ENCODE measurements at places on chromosomes 5 and 9.

- H3K36me3 ChIP-seq = peaks cover 22% of the 10 kb centered on the region
- H3K4me3 ChIP-seq = no peak overlapping the region
- no peaks in the 10 kb centered on the region for H3K27me3 ChIP-seq
- no peak for DNase-seq
Observed at GRCh38 chr5:131505237-131505908, 129.7 kb downstream of the RAPGEF6 start.

- no peak within 1 kb of the TSS for H3K27ac ChIP-seq
- DNase-seq = no peak
- peaks cover 8% of the 10 kb centered on the region for H3K4me1 ChIP-seq
- no peaks in the 10 kb centered on the region for H3K36me3 ChIP-seq
- H3K4me3 ChIP-seq = no peak within 1 kb of the TSS
- no peaks in the 10 kb centered on the region for H3K27me3 ChIP-seq
Observed at GRCh38 chr5:177409043-177409801, at the start of gene F12. Gene F12 (minus strand): TSS chr5:177409564. CDS start chr5:177409527, 37 bp downstream.

- no peaks in the 10 kb centered on the region for H3K4me1 ChIP-seq
- no peak overlapping the region for H3K4me3 ChIP-seq
- no peak overlapping the region for H3K27ac ChIP-seq
Observed at GRCh38 chr5:79020861-79021561, 35.9 kb upstream of the ARSB start.

DNA sequence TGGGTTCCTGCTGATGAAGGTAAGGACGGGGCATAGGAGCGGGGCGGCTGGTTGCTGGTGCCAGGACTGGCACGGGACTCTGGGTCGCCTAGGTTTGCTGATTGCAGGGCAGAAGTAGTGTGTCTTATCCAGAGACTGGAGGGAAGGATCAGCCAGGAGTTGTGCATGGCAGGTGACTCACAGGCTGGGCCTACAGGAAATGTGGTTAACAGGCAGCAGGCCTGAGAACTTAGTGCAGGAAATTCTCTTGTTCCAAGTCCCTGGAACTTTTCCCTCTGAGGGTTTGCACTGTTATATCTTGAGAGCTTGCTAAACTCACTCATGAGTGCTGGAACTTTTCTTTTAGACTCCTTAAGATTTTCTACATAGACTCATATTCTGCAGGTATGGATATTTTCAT, 95.1 kb downstream of the ANXA2R start:
- DNase-seq = no peak
- no peak overlapping the region for H3K4me3 ChIP-seq
- no peaks in the 10 kb centered on the region for H3K36me3 ChIP-seq
- no peaks in the 10 kb centered on the region for H3K4me1 ChIP-seq
- no peak overlapping the region for H3K27ac ChIP-seq

GRCh38 chr5:157290981-157291711, 25.2 kb downstream of the CYFIP2 start:
- H3K27ac ChIP-seq = no peak overlapping the region
- DNase-seq = no peak
- no peaks in the 10 kb centered on the region for H3K27me3 ChIP-seq
- H3K36me3 ChIP-seq = no peaks in the 10 kb centered on the region
- H3K4me3 ChIP-seq = no peak overlapping the region

- H3K4me3 ChIP-seq = no peak overlapping the region
- H3K27ac ChIP-seq = no peak overlapping the region
- H3K4me1 ChIP-seq = no peaks in the 10 kb centered on the region
- H3K27me3 ChIP-seq = no peaks in the 10 kb centered on the region
- no peak for DNase-seq
- H3K36me3 ChIP-seq = no peaks in the 10 kb centered on the region
Observed at GRCh38 chr5:6106756-6107155, 271.6 kb downstream of the MED10 start.

- no peaks in the 10 kb centered on the region for H3K36me3 ChIP-seq
Observed at GRCh38 chr9:136662656-136663581, at the start of gene EGFL7. Gene EGFL7 (plus strand): TSS chr9:136662916. CDS start chr9:136668283, 5,367 bp downstream.

DNA sequence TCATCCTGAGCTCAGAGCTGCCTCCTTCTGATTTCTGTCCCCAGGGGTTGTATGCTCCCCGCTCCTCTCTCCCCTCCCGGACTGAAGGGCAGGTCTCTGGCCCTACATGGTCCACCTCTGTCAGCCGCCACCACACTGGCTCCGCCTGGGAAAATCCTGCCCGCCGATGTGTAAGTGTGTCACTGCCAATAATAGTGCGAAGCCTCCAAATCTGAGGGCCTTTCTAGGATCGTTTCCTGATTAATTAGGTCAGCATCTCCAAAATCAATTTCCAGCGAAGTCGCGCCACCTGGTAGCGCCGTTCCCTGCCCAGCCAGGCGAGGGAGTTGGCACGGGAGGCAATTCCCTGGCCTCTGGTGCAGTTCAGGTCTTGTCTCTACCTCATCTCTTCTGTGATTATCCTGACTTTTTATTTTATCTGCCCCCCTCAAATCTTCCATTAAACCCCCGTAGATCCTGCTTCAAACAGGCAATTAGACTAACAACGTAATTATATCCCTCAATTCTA, 73.5 kb downstream of the ZNF618 start:
- peaks cover 11% of the 10 kb centered on the region for H3K4me1 ChIP-seq
- H3K4me3 ChIP-seq = no peak overlapping the region
- no peaks in the 10 kb centered on the region for H3K36me3 ChIP-seq
- DNase-seq = no peak

GRCh38 chr5:122030251-122030650, 47.8 kb downstream of the LOX start:
- no peak overlapping the region for H3K27ac ChIP-seq
- H3K4me3 ChIP-seq = no peak overlapping the region
- no peaks in the 10 kb centered on the region for H3K4me1 ChIP-seq
- no peaks in the 10 kb centered on the region for H3K27me3 ChIP-seq
- H3K36me3 ChIP-seq = peaks cover 8% of the 10 kb centered on the region

All from vagina (tissue), 2 donors.